ENCODE measurements at places on chromosomes 4 and X.

DNA sequence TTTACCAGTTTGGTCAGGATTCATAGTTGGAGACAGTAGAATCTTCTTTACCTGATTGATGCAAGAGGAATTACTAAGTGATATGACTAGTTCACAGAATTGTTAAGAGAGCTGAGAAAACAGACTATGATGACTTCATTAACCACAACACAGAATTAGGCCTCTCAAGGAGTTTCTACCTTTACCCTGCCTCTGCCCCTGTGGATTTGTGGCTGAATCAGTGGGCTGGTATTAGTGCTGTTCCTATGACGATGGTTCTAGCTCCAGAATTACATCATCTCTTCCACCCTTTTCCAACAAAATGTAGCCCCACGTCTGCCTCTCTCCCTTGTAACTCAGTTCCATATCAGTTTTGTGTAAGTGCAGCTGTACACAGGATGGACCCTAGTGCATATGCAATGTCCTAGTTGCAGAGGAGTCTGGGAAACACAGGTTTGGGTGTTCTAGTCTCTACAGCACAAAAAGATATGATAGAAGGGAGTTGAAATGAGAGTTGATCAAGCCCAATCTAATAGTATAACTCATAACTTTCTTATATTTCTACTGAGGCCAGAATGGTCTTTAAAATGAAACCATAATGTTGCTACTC lies 99.3 kb downstream of the ANXA5 start:
- no peak for DNase-seq

GRCh38 chr4:10321931-10322330 lies 135.3 kb downstream of the ZNF518B start:
- DNase-seq, result no peak

DNA sequence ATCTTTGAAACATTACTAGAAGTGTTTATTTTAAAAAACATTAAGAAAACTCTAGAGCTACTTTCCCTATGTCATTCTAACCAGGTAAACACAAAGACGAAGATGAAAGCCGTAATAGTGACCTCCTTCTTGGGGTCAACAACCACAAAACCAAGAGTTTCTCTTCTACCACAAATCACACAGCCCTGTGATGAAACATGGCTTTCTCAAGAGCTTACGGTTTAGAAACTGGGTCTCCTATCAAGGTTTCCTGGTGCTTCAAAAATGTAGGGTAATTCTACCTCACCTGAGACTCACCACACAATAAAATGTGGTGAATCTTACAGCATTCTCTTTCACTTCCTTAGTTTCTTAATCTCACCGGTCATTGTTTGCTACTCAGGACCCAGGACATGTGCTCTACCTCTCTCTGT lies 50.9 kb downstream of the CORIN start:
- no peak for DNase-seq

GRCh38 chr4:16858275-16858752 lies 40.1 kb downstream of the LDB2 start:
- no peak for DNase-seq

GRCh38 chr4:53199356-53199755 lies 166.5 kb downstream of the SCFD2 start:
- no peak for DNase-seq

- DNase-seq, result no peak
Measured at GRCh38 chr4:80419946-80420345, 84.4 kb downstream of the CFAP299 start.

- DNase-seq, result no peak
Measured at GRCh38 chr4:73679836-73680235, 59.6 kb upstream of the RASSF6 start.

- DNase-seq, result no peak
Measured at GRCh38 chrX:123994730-123995129, 33.2 kb downstream of the STAG2 start.

DNA sequence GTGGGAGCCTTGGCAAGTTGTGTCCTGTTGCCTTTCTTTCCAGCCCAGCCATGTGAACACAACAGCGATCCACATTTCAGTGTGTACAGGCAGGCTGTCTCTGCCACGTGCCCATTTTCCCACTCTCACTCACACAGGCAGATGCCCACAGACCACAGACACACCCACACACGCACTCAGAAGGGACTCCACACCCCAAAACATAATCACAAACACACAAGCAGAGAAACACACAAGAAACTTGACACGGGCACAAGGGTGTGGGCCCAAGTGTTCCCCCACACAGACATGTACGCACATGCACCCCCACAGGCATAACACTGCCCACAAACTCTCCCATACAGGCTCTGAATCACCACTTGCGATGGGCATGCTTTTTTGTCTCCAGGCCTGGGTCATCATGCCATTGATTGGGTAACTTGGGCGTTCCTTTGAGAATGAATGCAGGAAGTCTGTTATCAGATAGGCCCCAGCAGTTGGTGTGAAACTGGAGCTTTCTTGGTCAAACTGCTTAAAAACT lies 84.3 kb downstream of the NBDY start:
- peak; percentile 60 for DNase-seq

DNA sequence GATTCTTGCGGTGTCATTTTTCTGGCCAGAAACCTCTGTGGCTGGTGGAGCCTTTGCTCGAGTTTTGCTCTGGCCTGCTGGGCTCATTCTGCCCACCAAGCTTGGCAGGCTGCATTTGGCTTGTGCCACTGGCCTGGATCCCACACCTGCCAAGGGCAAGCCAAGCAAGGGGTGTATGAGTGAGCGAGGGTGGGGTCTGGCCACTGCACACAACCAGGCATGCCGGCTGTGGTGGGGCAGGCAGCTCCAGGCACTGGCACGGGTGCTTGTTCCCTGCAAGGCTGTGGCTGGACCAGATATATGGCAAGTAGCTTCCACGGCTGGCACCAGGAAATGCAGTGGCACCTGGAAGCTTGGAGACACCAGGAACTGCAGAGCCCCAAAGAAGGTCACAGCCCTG lies 68.6 kb upstream of the PPP3CA start:
- DNase-seq, result no peak

DNA sequence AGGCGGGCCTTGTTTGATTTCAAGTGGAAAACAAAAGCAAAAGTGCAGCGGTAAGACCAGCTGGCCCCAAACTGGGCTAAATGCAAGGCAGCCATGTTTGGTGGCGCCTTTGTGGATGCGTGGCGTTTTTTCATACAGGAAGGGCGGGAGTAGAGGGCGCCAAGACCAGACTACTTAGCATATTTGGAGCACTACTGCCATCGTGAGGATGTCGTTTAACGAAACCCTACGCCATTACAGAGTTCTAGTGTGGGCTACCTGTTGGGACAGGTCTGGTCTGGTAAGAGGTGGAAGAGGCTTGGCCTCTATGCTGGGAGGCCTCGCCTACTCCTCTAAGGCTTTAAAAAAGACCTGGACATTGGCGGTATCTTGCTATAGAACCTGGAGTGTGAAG lies 230.7 kb upstream of the STK26 start:
- DNase-seq, result no peak

DNA sequence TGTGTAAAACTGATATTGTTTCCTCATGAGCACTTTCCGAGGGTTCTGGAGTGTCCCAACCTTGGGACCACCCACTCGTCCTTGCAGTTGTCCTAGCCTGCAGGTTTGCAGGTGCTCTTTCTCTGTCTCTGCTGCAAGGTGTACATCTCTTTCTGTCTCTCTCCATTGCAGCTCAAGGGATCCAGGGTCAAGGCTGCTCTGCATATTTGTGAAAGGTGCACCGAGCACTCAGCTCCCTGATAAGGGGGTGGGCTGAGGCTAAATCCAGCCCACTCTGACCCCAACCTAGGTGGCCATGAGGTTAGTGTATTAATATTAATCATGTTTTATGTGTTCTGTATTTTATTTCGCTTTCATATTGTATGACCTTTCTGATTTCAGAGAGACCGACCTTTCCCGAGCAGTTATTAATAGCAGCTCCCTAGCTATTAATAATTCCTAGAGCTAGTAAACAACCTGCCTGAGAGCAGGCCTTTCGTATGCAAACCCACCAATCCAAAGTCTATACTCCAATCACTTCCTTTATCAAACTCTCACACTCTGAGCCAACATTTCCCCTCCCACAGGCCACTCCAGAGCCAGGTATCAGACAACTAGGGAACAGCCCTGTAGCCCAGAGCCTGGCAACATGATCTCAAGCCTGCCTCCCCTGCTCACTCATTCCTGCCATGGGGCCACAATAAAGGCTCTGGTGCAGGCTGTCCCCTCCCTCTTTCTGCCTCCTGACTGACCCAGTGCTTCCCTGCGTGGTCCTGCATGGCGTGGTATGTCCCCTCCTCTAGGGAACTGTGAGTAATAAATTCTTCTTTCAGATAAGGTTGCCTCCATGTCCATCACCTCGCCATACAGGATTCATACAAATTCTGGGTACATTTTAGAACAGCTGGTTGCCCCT lies 73.9 kb downstream of the SLC2A9 start:
- no peak for DNase-seq

- DNase-seq, result no peak
Measured at GRCh38 chr4:158873795-158874401, 105.1 kb downstream of the FNIP2 start.

DNA sequence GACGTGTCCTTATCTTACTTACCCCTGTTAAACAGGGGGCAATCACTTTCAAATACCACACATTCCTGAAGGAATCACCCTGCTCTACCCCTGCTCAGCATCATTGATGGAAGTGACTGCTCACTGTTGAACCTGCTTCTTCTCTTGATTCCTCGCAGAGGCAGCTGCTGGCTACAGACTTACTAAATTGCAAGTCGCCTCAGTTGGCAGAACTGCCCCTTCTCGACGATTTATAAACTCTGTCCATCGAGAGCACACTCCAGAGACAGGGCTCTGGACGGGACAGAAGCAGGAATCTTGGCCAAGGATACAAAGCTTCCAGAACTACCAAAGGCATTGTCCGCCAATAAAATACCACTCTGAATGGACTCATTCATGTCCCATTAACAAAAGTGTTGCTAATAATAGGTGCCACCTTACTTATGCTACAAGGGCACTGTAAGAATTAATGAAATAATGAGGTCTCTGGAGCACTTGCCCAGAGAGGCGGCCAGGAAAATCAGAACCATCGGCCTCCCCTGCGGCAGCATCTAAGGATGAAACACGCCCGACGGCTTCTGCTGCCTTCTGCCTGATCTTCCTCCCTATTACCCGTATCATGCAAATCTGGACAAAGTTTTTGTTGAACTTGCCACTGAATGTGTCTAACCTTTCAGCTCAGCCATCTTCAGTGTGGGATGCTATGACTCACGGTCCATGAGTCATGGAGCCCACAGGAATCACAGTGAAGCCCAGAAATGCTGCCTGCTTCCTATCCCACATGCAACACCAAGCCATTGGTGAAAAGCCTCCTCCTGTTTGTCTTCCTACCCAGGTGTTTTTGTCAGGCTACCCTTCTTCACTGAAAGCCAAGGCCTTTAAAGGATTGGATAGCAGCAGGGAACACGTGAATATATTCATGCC lies 164.9 kb downstream of the MAML3 start:
- DNase-seq, result no peak

DNA sequence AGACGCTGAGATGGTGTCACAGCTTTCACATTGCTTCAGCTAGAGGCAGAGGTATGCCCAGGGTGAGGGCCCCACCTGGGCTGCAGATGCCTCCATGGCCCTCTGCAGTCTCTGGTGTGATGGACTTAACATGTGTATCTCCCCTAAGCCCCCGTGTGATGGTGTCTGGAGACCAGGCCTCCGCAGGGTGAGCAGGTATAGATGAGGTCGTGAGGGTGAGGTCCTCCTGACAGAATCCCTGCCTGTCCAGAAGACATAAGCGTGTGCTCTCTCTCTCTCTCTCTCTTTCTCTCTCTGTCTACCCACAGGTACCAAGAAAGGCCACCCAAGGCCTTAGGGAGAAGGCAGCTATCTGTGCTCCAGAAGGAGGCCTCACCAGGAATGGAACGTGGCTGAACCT lies 50.9 kb downstream of the CPZ start:
- DNase-seq, result no peak

DNA sequence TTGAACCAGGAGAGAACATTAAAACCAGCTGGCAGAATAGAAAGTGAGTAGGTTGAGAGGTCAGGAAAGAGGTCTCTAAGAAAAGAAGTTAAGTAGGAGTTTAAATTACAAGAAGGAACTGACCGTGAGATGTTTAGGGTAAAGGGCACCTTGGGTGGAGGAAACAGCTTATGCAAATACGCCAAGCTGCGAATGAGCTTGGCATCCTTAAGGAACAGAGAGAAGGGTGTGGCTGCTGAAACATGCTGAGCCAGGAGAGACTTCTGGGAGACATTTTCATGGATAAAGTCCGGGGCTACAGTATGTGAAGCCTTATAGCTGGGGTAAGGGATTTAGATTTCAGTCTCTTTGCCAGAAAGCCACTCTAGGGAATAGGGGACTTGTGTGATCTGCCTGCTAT lies 249.1 kb downstream of the KCNIP4 start:
- no peak for DNase-seq

DNA sequence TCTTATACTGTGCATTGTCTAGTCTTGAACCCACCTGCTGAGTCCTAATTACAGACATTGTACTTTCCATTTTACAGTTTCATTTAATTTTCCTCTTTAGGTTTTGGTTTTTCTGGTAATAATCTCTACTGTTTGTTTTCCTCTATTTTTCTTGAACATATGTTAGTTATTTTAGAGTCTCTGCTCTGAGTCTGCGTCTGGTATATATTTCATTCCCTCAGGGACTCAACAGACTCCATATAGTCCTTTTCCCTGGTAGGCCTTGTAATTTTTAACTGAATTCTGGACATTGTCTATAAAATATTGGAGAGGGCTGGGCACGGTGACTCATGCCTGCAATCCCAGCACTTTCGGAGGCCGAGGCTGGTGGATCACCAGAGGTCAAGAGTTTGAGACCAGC lies 121.8 kb upstream of the STOX2 start:
- DNase-seq, result no peak

GRCh38 chrX:69158166-69158980 lies 6.9 kb downstream of the PJA1 start:
- no peak for DNase-seq

GRCh38 chr4:73841243-73841925 lies 4.9 kb downstream of the CXCL6 start:
- no peak for DNase-seq

DNA sequence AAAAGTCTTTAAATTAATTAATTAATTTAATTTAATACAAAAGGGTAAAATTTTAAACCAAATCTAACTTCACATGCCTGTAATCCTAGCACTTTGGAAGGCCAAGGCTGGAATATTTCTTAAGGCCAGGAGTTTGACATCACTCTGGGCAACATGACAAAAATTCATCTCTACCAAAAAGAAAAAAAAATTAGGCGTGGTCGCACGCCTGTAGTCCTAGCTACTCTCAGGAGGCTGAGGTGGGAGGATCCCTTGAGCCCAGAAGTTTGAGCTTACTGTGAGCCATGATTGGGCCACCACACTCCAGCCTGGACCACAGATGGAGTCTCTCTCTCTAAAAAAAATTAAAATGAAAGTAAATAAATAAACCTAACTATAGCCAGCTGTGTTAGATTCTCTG lies 39.2 kb upstream of the ANTXR2 start:
- no peak for DNase-seq

GRCh38 chr4:140004922-140005627 lies 148.9 kb downstream of the MAML3 start:
- no peak for DNase-seq

Data from CMK (cell line).